Fibroblast of the conjunctiva (primary cell): ENCODE measurements at places on chromosomes 13 and 19.

DNA sequence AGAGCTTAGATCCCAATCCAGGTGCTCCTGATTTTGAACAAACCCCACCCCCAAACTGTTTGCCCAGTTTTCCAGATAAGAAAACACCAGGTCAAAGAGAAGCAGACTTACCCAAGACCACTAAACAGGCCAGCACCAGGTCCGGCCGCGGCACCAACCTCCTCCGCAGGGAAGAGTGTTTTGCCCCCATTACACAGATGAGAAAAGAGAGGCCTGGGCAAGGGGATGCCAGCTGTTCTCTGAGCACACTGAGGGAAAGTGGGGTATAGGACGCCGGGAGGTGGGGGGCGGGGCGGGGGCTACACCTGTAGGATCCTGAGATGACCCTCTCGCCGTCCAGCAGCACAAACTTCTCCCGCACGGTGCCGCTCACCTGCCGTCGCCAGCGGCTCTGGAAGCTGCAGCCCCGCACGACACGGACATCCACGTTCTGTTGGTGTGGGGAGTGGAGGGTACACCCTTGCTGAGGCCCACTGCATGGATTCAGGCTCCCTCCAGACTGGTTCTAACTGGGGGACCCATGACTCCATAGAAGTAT lies 3.1 kb downstream of the SPACA4 start:
- DNase-seq, result no peak

DNA sequence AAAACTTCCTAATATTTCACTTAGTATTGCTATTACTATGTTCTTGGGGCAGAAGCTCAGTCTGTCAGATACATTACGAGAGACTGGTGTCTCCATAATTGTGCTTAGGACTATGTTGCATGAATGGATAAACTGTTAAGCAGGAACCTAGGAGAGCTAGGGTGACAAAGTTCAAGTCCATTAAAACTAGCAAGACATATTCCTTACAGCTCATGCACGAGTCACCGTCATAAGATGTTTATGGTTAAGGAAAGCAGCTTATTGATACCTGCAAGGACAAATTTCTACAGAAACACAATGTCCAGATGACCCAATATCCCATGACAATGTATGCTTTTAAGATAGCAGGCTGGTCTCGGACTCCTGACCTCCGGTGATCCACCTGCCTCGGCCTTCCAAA lies 5.7 kb upstream of the ZNF813 start:
- no peak for DNase-seq

DNA sequence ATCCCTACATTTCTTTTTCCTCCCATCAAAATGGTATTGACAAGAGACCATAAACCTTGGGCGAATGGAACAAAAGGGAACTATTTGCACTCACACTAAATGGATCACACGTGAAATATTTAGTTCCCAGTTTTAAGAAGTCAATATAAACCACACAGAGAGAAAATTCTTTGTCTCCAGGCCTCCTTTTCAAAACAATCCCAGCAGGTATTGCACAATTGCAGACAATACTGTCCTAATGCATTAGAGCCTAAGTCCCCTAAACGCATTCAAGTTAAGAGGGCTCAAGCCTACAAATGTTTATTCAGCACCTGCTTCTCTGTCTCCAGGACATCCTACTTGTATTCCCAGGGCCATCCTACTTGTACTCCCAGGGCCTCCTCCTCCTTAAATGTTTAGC lies 1.3 kb upstream of the B3GLCT start:
- DNase-seq, result no peak

- no peak for DNase-seq
Observed at GRCh38 chr13:100581504-100581903, 7.1 kb downstream of the GGACT start.

DNA sequence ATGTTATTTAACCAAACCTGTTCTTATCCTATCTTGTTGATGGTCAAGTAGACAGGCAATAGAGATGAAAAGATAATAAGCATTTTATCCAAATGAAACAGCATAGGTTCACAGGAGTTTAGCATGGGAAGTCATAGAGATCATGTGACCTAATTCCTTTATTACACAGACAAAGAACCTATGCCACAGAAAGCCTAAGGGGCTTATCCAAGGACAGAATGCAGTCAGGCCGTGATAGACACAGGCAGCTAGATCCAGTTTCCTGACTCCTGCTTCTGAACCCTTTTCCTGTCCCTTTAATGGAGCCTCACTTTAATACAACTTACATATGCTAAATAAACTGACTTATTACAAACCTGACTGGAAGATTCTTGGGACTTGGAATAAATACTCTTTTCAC lies 532.1 kb downstream of the IRS2 start:
- DNase-seq, result no peak

DNA sequence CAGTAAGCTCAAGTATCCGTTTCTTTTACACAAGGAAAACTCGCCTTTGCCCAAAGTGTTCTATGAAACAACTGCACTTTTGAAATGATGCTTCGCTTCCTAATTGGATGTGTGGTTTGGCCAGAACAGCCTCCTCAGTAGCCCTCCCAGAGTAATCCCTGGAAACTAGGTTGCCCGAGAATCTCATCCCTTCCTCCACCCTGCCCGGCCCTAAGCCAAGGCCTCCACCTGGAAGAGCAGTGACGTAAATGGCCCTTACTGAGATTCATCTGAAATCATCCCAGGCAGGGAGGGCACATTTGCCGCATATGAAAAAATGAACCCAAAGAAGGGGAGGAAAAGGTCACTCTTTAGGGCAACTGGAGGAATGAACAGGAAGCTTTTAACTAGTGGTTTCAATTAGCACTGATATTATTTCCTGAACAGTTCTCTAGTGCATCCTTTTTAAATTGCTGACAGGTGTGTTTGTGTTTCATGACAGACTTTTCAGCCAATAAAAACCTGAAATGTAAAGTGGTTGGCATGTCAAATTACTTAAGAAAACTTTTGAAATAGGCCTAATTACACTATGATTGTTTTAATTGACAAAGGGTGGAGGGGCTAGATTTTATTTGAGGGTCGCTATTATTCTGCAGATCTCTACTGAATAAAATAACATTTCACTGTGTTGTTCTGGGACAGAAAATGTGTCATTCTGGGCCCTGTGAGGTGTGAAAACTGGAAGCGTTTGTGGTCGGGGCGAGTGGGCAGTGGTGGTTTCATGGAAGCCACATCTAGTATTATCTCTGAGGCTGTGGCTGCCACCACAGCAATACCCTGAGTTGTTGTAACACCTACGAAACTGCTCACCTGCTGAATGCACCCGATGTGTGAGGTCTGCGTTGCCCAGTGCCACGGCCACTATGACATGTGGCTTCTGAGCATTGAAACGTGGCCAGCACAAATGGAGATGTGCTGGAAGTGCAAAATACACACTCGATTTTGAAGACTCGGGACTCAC lies 112.1 kb downstream of the ZIC5 start:
- DNase-seq, result no peak

DNA sequence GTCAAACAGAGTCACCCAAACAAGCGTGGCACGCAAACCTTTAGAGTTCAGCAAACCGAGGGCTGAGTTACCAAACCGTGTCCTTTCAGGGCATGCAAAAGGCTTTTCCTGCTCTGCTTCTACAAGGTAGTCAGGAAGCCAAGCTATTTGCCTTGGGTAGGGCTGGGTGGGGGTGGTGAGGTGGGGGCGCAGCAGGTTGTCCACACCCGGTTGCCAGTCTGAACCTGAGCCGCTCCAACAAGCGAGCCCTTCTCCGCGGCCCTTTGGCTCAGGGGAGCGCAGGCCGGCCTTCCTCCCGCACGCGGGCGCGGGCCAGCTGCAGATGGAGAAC lies 347 bp upstream of the CLDN10 start:
- DNase-seq, result no peak

DNA sequence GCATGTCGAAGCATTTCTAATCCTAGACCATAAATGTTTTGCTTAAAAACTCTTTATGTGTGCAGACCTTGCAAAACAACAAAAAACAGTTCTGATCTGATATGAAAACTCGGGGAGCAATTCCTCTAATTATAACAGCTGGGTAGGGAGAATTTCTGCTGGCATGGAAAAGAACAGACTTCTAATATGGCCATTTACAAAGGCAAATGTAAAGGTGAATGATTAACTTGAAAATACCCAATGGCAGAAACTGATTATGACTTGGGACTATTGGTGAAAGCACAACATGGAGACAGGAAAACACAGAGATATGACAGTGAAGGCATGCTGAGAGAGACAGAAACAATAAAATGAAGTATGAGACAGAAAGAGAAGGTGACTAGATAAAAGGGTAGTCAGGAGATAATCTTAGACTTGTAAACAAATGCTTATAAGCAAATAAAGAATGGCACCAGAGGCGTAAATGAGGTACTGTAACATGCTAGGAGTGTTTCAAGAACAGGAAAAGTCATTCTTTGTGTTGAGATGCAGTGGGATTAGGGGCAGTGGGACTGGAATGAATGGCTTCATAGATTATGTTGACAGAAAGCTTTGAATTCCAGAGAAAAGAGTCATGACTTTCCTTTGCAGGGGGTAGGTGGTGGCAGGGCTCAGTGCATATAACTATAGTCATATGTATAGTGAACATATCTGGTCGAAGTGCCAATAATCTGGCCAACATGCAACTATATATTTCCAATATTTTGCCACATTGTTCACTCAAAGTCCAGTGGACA lies 393.0 kb downstream of the ITGBL1 start:
- no peak for DNase-seq

- DNase-seq, result no peak
Observed at GRCh38 chr19:4058693-4059452, 7.8 kb downstream of the ZBTB7A start.

GRCh38 chr13:48402325-48402932 lies 10.5 kb downstream of the LPAR6 start:
- DNase-seq, result no peak

DNA sequence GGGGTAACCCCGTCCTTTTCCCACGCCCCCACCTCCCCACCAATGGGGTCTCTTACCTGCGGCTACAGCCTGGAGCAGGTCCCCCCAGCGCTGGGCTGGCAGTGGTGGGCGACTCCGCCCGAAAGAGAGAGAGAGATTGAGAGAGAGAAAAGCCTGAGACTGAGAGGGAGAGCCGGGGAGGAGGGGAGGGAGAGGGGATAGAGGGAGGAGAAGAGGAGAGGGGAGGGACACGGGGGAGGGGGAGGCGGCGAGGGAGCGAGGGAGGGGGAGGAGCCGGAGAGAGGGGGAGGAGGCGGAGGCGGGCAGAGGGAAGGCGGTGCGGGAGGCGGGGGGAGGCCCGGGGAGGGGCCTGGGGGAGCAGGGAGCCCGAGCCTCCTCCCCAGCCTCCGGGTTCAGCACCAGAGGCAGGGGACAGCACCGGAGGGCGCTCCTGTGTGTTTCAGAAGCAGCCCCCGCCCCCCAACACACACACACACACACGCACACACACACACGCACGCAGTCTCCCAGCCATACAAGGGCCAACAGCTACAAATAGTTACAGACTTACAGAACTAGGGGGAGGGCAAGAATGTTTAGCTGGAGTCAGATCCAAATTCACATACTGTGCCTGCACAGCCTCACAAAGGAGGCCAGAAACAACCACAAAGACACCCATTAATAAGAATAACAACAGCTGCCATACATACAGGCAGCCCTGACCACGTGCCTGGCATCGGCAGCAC lies at the start of gene SLC8A2:
Gene SLC8A2 (minus strand): TSS at position 161 of the 725 bp plus-strand sequence. CDS start 5,490 bp downstream, outside the sequence.
- peak; percentile 31 for DNase-seq

DNA sequence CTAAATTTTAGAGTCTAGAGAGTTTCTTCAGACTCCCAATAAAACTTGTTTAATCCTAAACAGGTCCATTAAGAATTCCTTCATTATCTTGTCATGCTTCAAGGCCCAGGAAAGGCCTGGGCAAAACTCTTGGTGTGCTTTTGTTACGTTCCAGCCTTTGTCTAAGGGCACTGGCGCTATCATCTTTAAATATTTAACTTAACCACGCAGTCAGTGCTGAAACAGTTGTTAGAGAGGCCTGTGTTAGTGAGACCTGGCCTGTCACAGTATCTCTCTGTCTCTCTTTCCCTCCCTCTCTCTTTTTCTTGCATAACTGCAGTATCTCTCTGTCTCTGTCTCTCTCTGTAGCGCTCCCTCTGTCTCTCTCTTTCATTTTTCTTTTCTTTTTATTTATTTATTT lies 8.2 kb upstream of the OR1M1 start:
- DNase-seq, result no peak

DNA sequence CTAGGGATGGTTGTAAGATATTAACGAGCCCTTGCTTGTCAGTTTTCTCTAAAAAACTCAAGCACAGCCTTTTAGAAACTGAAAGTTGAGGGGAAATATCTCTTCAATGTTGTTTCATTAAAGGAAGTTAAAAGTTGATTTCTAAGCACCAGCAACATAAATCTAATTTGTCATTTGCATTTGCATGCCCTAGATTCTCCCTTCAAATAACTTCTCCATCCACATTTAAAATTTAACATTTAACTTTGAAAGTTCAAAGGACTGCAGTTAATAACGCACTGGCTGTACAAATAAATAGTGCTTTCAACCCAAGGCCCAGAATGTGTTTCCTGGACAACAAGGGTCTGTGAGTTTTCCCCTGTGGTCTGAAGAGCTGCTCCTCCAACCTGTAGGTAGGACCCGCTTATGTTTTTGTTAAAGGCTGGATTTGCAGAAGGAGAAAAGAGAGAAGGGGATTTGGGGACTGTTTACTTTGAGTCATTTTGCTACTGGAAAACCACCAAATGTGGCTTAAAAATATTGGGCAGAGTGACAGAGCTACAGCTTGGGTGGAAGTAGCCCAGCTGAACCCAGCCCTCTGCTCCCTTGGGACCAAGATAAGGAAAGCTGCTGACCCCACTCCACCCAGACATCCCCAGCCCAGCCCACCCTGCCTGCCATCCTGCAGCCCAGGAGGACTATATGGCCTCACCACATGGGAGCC lies 39.8 kb downstream of the TNFRSF19 start:
- no peak for DNase-seq

DNA sequence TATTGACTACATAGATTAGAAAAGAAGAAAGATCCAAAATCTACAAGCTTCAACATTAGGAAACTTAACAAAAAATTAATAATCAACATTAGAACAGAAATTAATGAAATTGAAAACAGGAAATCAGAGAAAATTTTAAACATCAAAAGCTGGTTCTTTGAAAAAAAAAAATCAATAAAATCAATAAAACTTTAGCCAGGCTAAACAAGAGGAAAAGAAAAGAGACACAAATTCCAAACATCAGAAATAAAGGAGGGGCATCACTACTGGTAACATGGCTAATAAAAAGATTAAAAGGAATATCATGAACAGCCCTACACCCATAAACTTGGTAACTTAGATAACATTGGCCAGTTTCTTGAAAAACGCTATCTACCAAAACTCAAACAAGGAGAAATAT lies 110.2 kb downstream of the ATP11A start:
- DNase-seq, result no peak

DNA sequence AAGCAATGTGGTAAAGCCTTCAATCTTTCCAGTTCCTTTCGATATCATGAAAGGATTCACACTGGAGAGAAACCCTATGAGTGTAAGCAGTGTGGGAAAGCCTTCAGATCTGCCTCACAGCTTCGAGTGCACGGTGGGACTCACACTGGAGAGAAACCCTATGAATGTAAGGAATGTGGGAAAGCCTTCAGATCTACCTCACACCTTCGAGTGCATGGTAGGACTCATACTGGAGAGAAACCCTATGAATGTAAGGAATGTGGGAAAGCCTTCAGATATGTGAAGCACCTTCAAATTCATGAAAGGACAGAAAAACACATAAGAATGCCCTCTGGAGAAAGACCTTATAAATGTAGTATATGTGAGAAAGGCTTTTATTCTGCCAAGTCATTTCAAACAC lies 15.6 kb upstream of the ZNF763 start:
- DNase-seq, result no peak

GRCh38 chr19:24046550-24046949 lies 40.4 kb upstream of the ZNF254 start:
- no peak for DNase-seq

- DNase-seq, result no peak
Observed at GRCh38 chr13:51781246-51782022, 22.5 kb downstream of the DHRS12 start.
